Naive B cell (primary cell): ENCODE measurements at places on chromosomes 6 and 20.

GRCh38 chr6:132204591-132204990 is 196.7 kb downstream of the MOXD1 start:
- H3K27me3 ChIP-seq = no peaks in the 10 kb centered on the region
- no peaks in the 10 kb centered on the region for H3K36me3 ChIP-seq
- no peak overlapping the region for H3K27ac ChIP-seq

- no peaks in the 10 kb centered on the region for H3K4me1 ChIP-seq
- no peak overlapping the region for H3K4me3 ChIP-seq
- DNase-seq = no peak
These were observed 46.9 kb downstream of the OSTM1 start for GRCh38 chr6:108027594-108027993.

DNA sequence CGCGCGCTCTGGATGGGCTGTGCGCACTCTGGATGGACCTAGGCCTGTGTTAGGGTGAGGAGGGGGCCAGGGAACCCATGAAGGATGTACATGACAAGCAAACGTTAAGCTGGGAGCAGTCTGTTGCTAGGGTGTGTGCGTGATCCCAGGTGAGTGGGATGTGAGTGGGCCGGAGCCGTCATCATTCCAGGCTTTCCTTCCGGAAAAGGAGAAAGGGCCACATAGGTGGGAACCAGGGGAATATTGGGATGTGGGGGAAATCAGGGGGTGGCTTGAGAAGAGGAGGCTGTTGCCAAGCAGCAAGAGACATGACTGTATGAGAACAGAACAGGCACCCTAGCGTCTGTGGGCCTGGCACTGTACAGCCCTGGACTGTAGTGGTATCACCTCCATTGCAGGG is 49.7 kb upstream of the EPB41L1 start:
- DNase-seq = no peak
- H3K4me1 ChIP-seq = no peaks in the 10 kb centered on the region
- no peaks in the 10 kb centered on the region for H3K36me3 ChIP-seq
- H3K27me3 ChIP-seq = peaks cover 5% of the 10 kb centered on the region
- H3K27ac ChIP-seq = no peak overlapping the region

DNA sequence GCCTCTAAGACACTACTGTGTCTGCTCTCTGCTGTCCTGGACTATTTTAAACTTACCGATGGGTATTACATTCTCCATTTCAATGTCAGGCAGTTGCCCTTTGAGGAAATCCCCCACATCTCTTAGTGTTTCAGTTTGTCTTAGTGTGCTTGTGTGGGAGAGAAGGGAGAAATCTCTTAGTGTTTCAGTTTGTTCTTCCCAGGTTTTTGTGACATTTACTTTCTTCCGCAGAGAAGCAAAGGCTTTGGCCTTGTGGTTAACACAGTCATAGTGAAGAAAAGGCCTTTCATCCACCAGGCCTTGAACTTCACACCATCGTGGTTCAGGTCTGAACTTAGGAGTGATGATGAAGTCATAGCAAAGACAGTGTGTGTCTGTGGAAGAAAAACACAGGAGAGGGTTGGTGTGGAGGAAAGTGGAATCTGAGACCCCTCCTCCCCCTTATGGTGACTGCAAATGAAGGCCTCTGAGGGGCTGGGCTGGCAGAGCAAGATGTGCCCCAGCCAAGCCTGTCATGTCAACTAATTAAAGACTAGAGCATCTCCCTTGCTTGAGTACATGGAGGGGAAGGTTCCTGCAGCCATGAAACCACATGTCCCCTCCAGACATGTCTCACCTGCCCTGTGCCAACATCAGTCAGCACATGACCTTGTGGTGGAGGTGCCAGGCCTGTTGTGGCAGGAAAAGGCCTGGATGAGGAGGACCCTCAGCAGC is 23.9 kb downstream of the RAET1L start:
- H3K36me3 ChIP-seq = peaks cover 9% of the 10 kb centered on the region
- H3K27ac ChIP-seq = peak overlapping the region; percentile 4
- peaks cover 15% of the 10 kb centered on the region for H3K4me1 ChIP-seq

GRCh38 chr6:107128175-107128574 is 12.9 kb upstream of the BEND3 start:
- no peak for DNase-seq
- H3K27ac ChIP-seq = no peak overlapping the region
- H3K27me3 ChIP-seq = no peaks in the 10 kb centered on the region
- peaks cover 4% of the 10 kb centered on the region for H3K4me1 ChIP-seq
- no peak overlapping the region for H3K4me3 ChIP-seq
- no peaks in the 10 kb centered on the region for H3K36me3 ChIP-seq

DNA sequence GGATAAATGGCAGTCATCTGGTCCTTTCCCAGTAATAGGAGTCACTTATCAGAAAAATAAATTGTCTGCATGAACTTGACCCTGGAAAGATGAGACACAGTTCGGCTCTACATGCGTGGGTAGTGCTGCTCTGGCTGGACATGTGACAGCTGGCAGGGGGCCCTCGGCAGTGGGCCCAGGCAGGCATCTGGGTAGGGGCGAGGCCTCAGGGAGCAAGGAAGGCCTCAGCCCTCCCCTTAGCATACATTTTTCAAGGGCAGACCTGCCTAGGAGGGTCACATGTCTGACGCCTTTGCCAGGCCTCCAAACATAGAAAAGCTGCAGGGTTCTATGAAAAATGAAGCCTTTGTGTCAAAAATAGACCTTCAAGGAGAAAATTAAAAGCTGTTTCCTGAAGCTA is 12.8 kb upstream of the ILRUN start:
- DNase-seq = no peak
- H3K36me3 ChIP-seq = no peaks in the 10 kb centered on the region
- no peak overlapping the region for H3K4me3 ChIP-seq
- H3K27ac ChIP-seq = no peak overlapping the region

- no peaks in the 10 kb centered on the region for H3K4me1 ChIP-seq
- H3K27me3 ChIP-seq = no peaks in the 10 kb centered on the region
- no peak for DNase-seq
These were observed 17.1 kb upstream of the HIVEP1 start for GRCh38 chr6:11994875-11995461.

GRCh38 chr6:9140951-9141460 is 705.7 kb upstream of the SLC35B3 start:
- no peaks in the 10 kb centered on the region for H3K27me3 ChIP-seq
- no peaks in the 10 kb centered on the region for H3K36me3 ChIP-seq
- no peak overlapping the region for H3K27ac ChIP-seq
- H3K4me1 ChIP-seq = no peaks in the 10 kb centered on the region

GRCh38 chr20:33811776-33812151 is 616 bp downstream of the CHMP4B start:
- H3K27me3 ChIP-seq = no peaks in the 10 kb centered on the region
- H3K4me3 ChIP-seq = peak overlapping the region; percentile 100
- peak; percentile 54 for DNase-seq
- no peaks in the 10 kb centered on the region for H3K36me3 ChIP-seq
- peaks cover 43% of the 10 kb centered on the region for H3K4me1 ChIP-seq
- peak overlapping the region; percentile 99 for H3K27ac ChIP-seq
